ENCODE measurements at places on chromosomes 11 and 22.

DNA sequence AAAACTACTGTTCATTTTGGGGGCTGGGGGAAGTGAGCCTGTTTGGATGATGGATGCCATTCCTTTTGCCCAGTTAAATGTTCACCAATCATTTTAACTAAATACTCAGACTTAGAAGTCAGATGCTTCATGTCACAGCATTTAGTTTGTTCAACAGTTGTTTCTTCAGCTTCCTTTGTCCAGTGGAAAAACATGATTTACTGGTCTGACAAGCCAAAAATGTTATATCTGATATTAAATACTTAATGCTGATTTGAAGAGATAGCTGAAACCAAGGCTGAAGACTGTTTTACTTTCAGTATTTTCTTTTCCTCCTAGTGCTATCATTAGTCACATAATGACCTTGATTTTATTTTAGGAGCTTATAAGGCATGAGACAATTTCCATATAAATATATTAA is 87.1 kb upstream of the BIRC3 start:
- no peak for DNase-seq

- DNase-seq: no peak
Measured at GRCh38 chr11:76768088-76768908, 14.9 kb upstream of the TSKU start.

DNA sequence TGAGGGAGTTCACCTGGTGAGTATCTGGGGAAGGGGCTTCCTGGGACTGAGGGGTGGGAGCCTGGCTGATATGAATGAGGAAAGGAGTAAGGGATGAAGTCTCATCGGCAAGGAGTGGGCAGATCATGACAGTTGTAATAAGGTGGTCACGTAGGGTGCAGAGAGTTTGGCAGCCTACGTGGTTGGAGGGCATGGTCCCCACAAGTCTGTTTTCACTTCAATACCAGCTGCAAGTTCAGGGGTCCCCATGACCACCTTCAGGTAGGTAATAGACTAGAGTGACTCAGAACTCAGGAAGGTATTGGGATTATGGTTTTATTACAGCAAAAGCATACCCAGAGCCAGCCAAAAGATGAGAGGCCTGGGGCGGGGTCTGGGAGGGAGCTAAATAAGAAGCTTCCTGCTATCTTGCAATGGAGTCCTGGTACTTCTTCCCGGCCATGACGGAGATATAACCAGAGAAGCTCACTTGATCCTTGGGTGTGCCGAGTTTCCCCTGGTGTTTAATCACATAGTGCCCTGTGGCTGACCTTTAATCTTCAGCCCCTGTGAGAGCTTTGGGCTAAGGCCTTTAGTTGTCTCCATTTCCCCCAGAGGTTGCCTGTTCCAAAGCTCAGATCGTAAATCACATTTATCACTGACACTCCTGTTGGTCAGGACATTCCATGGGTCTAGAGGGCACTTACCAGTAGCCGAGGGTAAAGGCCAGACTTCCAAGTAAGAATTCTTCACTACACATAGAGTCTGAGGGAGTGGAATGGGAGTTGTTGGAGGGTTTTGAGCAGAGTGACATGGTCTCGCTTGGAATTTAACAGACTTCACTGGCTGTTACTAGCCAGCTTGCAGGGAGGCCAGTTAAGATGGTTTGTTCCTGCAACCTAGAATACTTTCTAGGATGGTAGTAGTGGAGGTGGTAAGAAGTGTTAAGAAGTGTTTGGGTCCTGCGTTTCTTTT is 9.1 kb downstream of the SLC3A2 start:
- no peak for DNase-seq

DNA sequence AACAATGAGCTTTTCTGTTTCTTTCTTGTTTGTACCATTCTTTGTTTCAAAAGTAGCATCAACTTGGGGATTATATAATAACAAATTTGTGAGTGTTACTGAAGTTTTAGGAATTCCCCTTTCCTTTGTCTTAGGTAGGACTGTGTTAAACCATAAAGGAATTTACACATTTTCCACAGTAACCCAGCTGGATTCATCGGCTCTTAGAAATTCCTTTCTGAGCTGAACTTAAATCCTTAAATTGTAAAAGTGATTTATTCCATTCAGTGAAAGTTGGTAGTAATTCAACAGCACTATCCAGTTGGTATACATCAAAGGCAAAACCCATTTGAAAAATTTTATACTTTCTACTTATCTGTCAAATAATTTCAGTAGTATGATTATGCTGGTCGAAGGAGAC is 11.8 kb downstream of the EMSY start:
- DNase-seq: no peak

- DNase-seq: no peak
Measured at GRCh38 chr11:131649856-131650255, 279.4 kb downstream of the NTM start.

- DNase-seq: no peak
Measured at GRCh38 chr22:48496987-48497650, 1330.6 kb downstream of the BRD1 start.

DNA sequence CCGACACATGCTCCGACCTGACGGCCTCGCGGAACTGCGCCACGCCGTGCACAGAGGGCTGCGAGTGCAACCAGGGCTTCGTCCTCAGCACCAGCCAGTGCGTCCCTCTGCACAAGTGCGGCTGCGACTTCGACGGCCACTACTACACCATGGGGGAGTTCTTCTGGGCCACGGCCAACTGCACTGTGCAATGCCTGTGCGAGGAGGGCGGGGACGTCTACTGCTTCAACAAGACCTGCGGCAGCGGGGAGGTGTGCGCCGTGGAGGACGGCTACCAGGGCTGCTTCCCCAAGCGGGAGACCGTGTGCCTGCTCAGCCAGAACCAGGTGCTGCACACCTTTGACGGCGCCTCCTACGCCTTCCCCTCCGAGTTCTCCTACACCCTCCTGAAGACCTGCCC is 26.8 kb downstream of the TECTA start:
- no peak for DNase-seq

GRCh38 chr22:26806445-26807175 is 149.2 kb downstream of the MIAT start:
- no peak for DNase-seq

DNA sequence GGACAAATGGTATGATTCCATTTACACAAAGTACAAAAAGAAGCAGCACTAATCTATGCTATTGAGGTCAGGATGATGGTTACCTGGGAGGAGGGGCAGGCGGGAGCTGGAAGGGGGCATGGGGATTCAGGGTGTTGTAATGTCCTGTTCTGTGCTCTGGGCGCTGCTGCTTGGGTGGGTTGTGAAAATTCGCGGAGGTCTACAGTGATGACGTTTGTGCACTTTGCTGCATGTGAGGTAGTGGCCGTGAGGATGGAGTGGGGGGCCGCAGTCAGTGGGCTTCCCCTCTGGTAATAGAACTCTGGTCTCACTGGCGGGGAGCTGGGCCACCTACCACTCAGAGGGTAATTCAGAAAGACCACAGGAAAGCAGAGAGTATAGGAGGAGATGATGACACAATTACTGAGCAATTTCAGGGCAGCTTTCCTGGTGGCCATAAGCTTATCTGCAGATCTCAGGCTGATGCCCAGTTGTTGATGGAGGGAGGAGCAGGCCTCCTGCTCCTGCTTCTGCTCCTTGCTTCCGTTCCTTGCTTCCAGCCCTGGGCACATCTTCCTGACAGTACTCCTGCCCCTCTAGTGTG is 121.5 kb downstream of the CEP164 start:
- DNase-seq: no peak

DNA sequence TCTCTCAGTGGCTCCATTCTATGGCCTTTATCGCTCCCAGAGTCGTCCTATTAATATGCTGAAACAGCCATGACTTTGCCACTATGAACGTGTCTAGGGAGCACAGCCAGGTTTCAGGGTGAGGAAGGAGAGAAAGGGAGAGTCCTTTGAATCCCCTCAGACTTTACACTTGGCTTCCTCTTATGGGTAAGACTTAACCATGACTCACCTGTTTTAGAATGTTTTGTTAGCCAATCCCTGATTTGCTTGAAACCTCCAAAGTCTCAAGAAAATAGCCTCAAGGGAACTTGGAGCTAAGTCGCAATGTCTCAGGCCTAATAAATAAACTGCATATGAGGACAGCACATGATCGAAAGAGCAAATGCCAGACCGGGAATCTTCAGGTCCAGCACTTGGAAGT is 131.2 kb upstream of the RCN1 start:
- no peak for DNase-seq

DNA sequence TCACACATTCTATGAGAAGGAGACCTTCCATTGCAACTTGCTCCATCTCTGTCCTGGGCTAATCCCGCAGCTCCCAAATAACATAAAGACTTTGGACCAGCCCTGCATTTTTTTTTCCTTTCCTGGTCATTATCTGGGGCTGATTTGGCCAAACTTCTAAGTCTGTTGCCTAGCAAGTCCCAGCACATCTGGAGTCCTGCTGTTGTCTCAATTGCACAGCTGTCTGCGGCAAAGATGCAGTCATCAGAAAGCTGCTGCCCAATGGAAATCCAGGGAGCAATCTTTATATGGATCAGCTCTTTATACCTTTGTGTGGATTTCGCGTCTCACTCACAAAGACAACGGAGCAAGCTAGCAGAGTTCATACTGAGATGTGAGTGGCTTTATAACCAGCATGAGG is 105.9 kb downstream of the NXPE2 start:
- DNase-seq: no peak

- no peak for DNase-seq
Measured at GRCh38 chr11:45026835-45027234, 76.2 kb upstream of the TP53I11 start.

- DNase-seq: no peak
Measured at GRCh38 chr22:19891317-19892256, 36.9 kb upstream of the GNB1L start.

GRCh38 chr11:14288189-14288935 is 70.6 kb downstream of the RRAS2 start:
- no peak for DNase-seq

GRCh38 chr11:1168721-1169161 is 11.0 kb downstream of the MUC5AC start:
- DNase-seq: no peak

GRCh38 chr11:132036746-132037466 is 666.5 kb downstream of the NTM start:
- DNase-seq: no peak

DNA sequence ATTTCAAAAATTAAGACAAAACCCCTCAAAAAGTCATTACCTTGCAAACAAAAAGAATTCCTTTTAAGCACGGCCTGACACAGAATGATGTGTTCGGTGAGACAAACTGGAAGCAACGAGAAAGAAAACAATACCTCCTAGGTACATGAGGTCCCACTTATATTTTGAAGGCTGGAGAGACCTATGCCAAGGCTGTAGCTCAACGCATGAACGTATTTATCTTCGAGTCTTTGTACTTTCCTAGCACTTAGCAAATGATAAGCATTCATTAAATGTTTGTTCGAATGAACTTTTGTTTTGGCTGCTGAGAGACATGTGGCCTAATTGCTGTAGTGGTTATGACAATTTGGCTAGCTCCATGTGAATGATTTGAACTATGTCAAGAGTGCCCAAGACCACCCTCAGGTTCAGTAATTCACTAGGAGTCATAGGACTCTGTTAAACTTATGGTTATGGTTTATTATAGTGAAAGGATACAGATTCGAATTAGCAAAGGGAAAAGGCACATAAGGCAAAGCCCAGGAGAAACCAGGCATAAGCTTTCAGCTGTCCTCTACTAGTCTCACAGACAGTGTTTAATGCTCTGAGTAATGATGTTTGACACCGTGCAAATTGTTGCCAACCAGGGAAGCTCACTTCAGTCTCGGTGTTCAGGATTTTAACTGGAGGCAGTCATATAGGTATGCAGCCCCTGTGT is 26.0 kb upstream of the HORMAD2 start:
- DNase-seq: no peak

DNA sequence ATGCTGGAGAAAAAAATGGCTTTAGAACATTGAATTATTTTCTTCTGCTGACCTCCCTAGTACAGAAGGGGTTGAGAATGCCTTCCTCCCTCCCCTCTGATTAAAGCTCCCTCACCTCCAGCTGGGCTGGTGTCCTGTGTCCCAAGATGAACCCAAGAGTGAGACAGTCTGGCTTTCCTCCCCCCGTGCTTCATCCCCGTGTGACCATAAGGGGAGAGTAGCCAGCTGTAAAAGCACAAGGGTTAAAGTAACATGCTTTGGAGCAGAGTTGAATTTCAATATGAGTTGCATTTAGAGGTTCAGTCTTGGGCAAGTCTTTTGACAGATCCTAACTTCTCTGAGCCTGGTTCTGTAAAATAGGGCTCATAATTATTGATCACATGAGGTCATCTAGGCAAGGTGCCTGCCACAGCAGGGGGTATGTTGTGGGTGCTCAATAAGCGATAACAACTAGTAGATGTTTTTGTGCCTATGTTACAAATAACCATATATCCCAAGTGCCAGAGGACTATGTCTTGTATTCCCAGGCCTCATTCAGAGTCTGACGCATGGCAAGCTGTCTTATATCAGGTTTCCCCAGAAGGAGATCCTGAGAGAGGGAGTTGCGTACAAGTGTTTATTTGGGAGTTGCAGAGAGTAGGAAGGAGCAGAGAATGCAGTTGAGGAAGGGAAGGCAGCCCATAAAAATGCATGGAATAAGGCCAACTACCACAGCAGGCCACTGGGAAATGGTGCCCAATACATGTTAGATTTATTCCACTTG is 4.1 kb downstream of the PRG2 start:
- DNase-seq: no peak

GRCh38 chr11:128936606-128937251 is 5.9 kb downstream of the TP53AIP1 start:
- DNase-seq: no peak

DNA sequence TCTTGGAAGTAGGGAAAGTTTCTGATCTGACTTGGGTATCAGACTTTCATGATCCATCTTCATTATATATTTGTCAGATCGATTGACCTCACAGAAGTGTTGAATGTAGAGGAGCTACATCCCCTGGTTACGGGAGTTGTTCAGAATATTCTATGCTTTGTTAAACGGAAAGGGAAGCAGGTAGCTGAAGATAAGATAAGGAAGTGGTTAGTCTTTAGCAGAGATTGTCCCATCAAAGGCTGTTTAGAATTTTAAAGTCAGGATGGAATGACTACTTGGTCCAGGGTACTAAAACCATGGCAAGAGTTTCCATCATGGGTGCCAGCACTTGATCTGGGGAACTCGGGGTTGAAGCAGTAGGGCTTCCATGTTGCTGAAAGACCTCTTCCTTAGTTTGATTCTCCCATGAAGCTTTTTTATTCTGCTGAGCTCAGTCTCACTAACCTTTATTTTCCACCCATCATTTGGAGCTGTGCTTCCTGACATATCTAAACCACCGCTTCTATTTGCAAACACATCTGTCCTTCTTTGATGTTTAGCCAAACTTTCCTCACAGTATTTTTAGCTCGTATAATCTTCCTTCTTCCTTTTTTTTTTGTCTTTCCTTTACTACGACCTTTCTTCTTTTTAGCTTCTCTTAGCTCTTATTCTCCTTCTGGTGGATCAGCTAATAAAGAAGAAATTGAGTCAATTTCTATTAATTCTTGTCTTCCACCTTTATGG is 4.0 kb upstream of the C22orf31 start:
- no peak for DNase-seq

DNA sequence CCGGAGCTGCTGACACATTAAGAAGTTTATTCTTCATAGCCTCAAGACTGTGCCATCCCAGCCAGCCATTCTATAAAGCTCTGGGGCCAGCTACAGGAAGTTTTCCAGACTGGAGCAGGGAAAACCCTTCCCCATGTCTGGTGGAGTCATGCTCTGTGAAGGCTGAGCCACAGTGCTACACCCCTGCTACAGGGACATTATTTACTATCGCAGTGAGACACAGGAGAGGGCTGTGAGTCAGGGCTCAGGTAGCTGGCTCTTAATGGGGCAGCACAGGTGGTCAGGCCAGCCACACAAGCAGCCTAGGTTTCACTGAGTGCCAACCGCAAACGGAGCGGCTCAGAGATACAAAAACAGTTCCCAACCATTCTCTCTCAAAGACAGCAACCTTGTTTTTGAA is 12.1 kb downstream of the HPS4 start:
- DNase-seq: no peak

GRCh38 chr22:46969491-46969890 is 207.0 kb downstream of the TBC1D22A start:
- no peak for DNase-seq
